Endothelial cell (in vitro differentiated cells): ENCODE measurements at places on chromosomes 1 and 21. TPM values are rescaled to one million over a fixed set of nuclear protein-coding genes. Genes with fewer than 3 reads are reported as not detected.
A peak's percentile ranks its signal among the peaks of the same experiment; 100 is the strongest.

CHIA gene
- total RNA-seq: not detected

UMODL1 gene
- total RNA-seq: not detected

SLAMF7 gene
- total RNA-seq: 0.56 TPM

KANK4 gene
- 1.4 TPM for total RNA-seq

SDCCAG8 gene
- total RNA-seq: 41.9 TPM

ELF3 gene
- total RNA-seq: 0.56 TPM

LCE3E gene
- not detected for total RNA-seq

PLCH2 gene
- total RNA-seq: not detected

SYT2 gene
- 0.33 TPM for total RNA-seq

GRCh38 chr1:29121936-29122681 is 1.6 kb downstream of the TMEM200B start:
- DNase-seq: peak; percentile 32

- no peak for DNase-seq
Observed at GRCh38 chr1:88876573-88877365, 14.6 kb downstream of the GTF2B start.

- DNase-seq: no peak
Observed at GRCh38 chr1:29050166-29050565, 73.5 kb downstream of the TMEM200B start.

- DNase-seq: no peak
Observed at GRCh38 chr1:5620418-5620817, 371.8 kb downstream of the NPHP4 start.

DNA sequence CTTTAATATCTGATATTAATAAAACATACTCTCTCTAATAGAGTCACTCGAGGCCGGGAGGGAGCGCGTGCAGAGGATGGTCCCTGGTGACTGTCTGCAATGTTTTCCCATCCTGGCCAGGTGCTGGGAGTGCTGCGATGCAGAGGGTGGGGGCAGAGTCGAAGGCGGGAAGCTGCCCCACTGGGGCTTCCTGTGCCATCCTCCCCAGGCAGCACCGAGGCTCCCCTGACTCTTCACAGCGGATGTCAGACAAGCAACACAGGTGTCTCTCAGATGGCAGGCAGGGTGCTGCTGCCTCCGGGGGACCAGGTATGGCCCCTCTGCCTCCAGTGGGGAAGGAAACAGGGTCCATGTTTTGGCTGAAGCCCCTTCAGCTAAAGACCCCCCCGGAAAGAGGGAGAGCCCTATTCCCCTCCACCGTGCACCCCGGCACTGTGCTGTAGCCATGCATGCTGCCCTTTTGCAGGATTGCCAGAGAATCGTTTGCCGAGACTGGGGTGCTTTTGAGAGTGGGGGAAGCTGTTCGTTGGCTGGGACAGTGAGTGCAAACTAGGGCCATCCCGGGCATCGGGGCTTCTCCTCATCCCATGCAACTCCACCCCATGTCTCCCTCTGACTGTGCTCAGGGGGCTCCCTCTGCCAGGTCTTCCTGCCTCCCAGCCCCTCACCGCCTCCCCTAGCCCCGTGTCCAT is 32.1 kb upstream of the TTC34 start:
- DNase-seq: no peak

GRCh38 chr1:10698726-10699469 is 97.5 kb downstream of the CASZ1 start:
- no peak for DNase-seq

DNA sequence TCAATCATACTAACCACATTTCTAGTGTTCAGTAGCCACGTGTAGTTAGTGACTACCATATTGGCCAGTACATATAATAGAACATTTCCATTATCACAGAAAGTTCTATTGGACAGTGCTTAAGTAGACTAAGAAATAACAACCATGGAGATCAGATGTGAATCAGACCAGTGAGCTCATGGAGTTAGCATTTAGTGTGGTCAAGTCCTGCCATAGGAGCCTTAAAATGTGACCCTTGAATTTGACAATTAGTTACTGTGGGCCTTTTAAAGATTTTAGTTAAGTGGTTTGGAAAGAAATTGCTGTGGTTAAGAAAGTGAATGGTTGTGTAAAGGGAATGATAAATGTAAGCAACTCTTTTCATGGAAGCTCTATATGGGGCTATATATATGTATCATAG is 123.4 kb downstream of the POU2F1 start:
- DNase-seq: no peak

GRCh38 chr1:35184495-35185199 is 8.3 kb downstream of the SFPQ start:
- DNase-seq: no peak

DNA sequence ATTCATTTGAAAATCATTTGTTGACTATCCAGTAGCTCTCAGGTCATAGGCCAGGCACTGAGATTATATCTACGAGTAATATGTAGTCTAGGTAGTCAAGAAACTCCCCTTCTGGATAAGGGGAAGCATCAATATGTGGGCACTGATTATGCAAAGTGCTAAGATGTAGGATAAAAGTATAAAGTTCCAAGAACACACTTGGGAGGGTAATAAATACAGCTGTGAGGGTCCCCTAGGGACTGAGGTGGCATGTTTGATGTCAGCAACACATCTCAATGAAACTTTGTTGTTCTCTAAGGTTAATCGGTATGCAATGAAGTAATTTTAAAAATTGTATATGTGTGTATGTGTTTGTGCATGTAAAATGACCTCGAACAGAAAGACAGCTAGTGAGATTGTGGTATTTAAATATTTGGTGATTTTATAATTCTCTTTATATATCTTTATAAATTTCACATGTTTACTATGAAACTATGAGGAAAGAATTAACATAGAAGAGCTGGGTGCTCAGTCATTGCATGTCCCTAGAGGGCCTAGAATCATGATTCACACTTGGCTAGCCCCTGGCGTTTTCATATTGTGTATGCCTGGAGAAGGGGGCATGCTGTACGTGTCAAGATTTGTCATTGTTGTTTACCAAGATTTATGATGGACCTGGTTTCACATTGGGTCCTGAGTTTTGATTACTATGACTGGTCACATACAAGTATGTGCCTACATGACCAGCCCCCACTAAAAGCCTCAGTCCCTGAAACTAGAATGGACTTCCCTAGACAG is 140.1 kb upstream of the DUSP10 start:
- DNase-seq: no peak

- DNase-seq: no peak
Observed at GRCh38 chr1:190738317-190738716, 260.7 kb upstream of the BRINP3 start.

DNA sequence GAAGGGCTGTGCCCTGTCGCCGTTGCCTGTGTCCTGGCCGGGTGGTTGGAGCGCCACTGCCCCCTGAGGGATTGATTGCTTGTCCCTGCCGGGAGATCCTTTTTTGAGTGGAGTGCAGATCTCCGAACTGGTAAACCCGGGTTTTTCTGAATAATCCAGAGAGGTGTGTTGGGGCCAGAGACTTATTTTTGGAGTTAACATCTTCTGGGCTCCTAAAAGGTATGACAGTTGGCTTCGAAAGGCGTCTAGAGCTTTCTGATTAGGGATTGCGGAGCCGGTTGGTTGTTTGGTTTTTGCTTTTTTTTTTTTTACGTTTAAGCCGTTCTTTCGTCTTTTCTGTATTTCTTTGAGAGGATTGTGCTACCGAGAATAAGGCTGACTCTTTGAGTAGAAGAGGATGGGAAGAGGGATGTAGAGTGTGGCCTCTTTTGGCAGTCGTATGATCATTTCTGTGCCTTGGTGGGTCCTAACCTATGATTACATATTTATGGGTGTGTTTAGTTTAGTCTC is 756 bp downstream of the RLF start:
- DNase-seq: no peak

GRCh38 chr1:17768651-17769241 is 13.6 kb downstream of the ACTL8 start:
- no peak for DNase-seq

GRCh38 chr21:28253338-28253737 is 739.3 kb downstream of the LTN1 start:
- no peak for DNase-seq

GRCh38 chr1:179448437-179449149 is 82.8 kb downstream of the AXDND1 start:
- DNase-seq: no peak

GRCh38 chr1:196308176-196308575 is 300.1 kb downstream of the KCNT2 start:
- DNase-seq: no peak

DNA sequence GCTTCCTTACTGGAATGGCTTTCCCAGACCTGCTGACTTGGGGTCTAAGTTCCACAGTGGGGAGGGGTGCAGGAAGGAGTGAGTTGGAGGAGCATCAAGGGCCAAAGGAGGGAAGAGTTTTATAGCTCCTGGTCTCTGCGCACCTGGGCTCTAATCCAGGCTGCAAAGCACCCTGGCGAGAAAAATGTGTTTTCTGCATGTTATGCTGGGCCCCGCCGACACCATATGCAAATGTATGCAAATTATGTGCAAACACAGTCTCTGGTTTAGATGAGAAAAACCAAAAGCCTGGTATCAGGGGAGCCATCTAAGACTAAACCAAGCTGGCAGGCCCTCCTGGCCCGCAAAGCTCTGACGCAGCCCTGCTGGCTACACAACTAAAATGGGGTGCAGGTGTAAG is 95.0 kb downstream of the VWA5B1 start:
- DNase-seq: no peak
